Adipocyte (in vitro differentiated cells): ENCODE measurements at places on chromosomes 3 and 15.

GRCh38 chr3:30098243-30098642, 508.2 kb upstream of the TGFBR2 start:
- DNase-seq, result no peak

GRCh38 chr3:117706037-117706436, 996.5 kb downstream of the TUSC7 start:
- peak; percentile 86 for DNase-seq

DNA sequence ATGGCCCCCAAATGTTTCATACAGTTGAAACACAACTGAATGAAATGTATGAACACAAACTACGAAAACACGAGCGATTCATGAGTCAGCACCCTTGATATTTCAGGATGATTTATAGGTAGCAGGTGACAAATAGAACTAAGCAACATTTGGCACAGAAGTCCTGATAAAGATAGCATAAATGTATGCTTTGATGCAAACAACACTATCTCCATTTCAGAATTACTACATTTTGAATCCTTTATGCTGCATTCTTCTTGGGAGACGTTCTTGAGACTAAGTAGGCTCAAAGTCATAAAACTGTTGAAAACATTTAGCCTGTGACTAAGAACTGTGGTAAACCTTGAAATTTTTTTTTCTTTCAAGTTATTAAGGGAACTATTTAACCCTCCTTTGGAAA, 200.3 kb upstream of the ICE2 start:
- DNase-seq, result no peak

- peak; percentile 73 for DNase-seq
Measured at GRCh38 chr15:80317389-80318182, 65.6 kb upstream of the CTXND1 start.

- no peak for DNase-seq
Measured at GRCh38 chr3:56688191-56688590, 5.1 kb upstream of the TASOR start.

DNA sequence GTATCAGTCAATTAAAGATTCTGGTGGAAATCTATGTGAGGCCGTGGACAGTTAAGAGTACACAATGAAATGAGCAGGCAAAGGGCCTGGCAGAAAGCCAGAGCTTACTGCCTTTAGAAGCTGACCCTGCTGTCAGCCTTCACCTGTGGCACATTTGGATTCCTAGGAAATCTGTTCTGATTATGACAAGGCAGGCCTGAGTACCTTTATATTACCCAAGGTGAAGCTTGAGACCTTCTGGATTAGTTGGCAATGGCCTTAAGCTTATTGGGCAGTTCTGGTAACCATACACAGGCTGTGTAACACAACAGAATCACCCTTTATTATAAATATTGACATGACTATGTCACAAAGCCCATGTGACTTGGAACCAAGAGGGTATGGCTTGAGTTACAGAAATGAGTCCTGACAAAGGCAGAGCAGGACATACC, 43.2 kb downstream of the NBEAL2 start:
- peak; percentile 24 for DNase-seq

- DNase-seq, result no peak
Measured at GRCh38 chr3:127532561-127533203, 57.9 kb downstream of the TPRA1 start.

DNA sequence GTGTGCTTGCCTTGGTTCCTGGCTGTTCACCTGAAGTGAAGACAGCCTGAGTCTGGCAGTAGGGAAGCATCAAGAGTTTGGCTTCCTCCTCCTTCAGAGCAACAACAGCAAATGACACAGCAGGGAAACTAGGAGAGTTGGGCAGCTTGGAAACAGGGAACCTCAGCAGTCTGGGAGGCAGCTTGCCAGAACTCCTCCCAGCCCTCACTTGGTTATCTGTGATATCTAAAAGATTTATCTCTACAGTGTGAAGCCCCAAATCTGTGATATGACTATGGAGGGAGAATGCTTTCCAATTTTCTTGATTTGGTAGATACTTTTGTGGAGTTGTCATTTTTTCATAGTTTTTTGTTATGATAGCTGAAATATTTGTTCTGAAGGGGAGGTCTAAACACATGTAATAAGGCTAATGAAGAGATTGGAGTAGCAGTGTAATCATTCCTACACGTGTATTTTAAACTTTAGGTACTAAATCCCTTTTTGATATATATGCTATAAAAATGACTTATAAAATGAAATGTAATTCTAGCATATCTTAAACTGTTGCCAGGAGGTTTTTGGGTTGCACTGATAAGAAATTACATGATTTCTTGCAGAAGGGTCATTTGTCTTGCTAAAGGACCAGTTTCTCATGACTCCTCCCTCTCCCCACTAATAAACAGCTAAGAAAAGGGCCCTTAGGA, 20.8 kb downstream of the UBE2E1 start:
- DNase-seq, result no peak

- DNase-seq, result no peak
Measured at GRCh38 chr15:46343196-46343935, 708.5 kb downstream of the SQOR start.

- DNase-seq, result peak; percentile 92
Measured at GRCh38 chr15:80567721-80568157, 127.4 kb upstream of the ABHD17C start.

GRCh38 chr15:75037685-75038084, 14.3 kb downstream of the PPCDC start:
- DNase-seq, result no peak

- peak; percentile 89 for DNase-seq
Measured at GRCh38 chr3:124850633-124851032, 36.5 kb downstream of the ITGB5 start.

DNA sequence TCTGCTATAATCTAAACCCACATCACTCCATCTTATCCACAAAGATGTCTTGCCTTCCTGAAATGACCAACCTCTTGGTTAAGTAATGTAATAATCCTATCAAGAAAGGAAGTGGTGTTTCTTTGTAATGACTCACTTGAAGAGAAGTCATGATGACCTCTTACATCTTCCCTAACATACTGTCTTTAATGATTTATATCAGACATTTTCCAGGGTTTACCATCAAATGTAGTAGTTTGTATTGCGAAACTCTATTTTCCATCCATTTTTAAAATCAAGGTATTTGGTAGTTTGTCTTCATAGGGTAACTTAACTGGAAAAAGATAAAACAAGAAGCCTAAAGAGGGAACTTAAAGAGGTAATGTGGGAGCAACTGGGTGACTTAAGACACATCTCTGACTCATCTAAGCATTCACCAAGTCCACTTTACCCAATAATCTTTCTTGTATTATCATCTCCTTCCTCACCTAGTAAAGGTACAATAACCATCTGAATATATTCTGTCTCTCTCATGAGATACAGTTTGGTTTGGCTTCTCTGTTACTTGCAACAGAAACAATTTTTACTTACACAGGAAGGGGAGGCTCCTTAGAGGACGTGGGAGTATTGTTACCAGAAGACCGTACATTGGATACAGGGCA, 5.7 kb upstream of the MAPK6 start:
- DNase-seq, result no peak

GRCh38 chr3:94453864-94454263, 391.0 kb downstream of the NSUN3 start:
- DNase-seq, result no peak

- DNase-seq, result peak; percentile 36
Measured at GRCh38 chr15:92807971-92808571, 92.1 kb upstream of the CHD2 start.

GRCh38 chr3:149277331-149277813, 55.7 kb upstream of the CP start:
- peak; percentile 56 for DNase-seq

- DNase-seq, result no peak
Measured at GRCh38 chr15:35561308-35561707, 15.3 kb upstream of the DPH6 start.

GRCh38 chr3:60017631-60018030, 967.8 kb upstream of the CFAP20DC start:
- DNase-seq, result no peak

GRCh38 chr3:73391984-73392383, 232.8 kb downstream of the PDZRN3 start:
- DNase-seq, result no peak

- no peak for DNase-seq
Measured at GRCh38 chr3:195254454-195255175, 16.3 kb downstream of the XXYLT1 start.

GRCh38 chr15:27490867-27491595, 520.0 kb downstream of the GABRG3 start:
- no peak for DNase-seq

DNA sequence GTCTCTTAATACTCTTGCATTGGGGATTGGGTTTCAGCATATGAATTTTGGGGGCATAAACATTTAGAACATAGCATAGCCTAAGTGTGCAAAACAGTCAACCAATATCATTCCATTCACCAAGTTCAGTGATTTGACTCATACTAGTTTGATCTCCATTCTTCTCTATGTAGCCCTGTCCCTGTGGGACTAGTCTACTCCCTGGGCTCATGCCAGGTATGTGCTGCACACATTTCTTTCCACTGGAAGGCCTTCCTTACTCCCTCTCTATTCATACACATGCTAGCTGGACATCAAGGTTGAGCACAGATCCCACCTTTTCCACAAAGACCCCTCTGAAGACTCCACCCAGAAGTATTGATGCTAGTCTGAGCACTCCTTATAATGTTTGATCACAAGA, 5.1 kb downstream of the ZDHHC23 start:
- no peak for DNase-seq

DNA sequence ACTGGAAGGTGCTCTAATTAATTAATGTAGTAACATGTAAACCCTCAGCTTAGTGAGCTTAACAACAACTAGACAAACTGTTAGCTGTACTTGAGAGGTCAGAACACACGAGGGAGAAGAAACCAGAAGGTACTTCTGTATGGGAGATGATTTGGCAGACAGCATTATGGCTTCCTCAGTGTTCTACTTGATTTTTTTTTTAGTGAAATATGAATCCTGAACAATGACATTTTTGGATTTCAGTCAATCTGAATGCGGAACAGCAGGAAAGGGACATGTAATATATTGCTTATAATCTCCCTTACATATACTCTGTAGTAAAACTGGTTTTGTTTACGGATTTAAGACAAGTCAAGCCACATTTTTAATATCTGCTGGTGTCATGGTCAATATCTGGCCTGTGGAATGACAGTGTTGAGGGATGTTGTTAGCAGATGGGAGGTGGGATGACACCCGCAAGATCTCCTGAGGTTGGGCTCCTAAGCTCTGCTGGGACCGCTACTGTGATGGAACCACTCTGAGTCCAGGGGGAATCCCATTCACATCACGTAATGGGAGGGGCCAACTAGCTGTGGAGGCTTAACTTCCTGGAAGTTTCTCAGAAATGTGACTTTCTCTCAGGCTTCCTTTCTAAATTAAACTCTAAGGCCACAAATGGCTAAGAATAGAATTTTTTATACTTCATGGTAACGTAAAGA, 18.7 kb downstream of the TNFAIP8L3 start:
- no peak for DNase-seq

DNA sequence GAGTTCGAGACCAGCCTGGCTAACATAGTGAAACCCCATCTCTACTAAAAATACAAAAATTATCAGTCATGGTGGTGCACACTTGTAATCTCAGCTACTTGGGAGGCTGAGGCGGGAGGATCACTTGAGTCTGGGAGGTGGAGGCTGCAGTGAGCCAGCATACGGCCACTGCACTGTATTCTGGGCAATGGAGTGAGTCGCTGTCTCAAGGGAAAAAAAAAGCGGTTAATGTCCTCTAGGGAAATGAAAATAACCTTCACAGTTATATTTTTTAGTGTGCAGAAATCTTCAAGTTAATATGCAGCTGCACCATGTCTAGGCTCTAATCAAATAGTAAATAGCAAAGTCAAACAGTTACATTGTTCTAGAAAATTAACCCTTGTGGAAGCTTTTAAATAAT, 14.8 kb downstream of the CEP19 start:
- no peak for DNase-seq

DNA sequence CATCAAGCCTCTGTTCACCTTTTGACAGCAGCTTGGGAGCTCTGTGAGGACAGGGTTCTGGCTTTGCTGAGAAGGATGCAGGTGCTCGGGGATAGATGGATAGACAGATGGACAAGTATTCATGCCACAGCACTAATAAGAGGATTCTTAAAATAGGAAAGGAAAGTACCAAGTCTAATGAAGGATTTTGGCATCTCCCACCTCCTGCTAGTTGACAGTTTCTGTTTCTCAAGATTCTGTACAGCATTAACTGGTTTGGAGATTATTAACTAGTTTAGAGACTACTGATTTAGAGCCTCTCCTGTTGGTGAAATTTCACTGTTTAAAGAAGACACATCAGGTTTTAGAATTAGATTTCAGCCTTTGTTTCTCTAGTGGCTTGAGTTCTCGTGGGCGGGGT, 152.3 kb downstream of the CACNA1D start:
- DNase-seq, result no peak

DNA sequence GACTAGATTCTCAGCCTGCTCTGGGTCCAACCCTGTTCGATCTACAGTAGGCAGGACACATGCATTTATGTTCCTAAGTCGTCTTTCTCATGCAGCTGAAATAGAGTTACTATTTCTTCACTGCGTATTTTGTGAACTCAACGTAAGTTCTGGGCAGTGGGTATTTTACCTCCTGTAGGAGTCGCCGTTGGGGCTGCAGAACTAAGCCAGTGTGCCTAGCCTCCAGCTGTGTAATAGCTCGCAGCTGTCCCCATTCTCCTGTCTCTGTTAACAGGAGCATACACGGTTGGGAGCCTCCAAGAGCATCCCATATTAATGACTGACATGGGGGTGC, 58.4 kb upstream of the HRH1 start:
- DNase-seq, result peak; percentile 17
